AG04450 (cell line): ENCODE measurements at places on chromosomes 12 and 14.

DNA sequence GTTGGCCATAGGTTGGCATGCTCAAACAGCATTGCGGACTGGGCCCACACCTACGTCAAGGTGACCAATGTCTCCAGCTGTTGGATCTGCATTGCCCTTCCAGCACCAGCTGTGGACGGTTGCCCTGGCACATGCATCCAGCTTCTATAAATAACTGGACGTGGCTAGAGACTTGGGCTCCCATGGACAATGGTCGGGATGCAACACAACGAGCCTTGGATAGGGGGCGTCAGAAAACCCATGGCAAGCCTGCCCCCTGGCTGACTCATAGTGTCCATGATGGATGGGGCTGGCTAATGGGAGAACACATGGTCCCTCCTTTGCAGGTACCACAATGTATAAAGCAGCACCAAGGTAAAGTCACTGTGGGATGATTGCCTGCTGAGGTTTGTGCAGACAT is 331.6 kb upstream of the FAR2 start:
- DNase-seq: no peak

DNA sequence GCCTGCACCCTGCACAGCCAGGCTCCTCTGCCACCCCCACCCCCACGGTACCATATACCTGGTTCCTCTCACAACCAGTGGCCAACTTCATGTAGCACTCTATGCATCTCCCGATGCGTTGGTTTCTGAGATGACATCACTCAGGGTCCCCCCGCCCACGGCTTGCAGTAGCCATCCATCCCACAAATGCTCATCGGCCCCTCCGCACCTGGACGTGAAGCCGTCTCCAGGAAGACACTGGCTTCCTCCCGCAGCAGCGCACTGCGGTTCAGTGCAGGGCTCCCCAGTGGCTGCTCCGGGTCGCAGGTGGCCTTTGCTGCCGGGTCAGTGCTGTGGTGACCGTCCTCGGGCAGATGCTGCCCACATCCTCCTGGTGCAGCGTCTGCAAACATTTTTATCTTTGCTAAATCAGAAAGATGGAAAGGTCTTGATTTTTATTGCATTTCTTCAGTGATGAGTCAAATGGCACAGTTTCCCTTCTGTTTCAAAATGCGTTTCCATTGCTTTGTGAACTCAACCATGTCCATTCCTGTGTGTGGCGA is 27.5 kb upstream of the MMP17 start:
- DNase-seq: no peak

GRCh38 chr12:46271863-46272262 is 3.0 kb upstream of the SLC38A1 start:
- no peak for DNase-seq

- peak; percentile 99 for DNase-seq
These were observed 35.6 kb downstream of the DGLUCY start for GRCh38 chr14:91149462-91149861.

DNA sequence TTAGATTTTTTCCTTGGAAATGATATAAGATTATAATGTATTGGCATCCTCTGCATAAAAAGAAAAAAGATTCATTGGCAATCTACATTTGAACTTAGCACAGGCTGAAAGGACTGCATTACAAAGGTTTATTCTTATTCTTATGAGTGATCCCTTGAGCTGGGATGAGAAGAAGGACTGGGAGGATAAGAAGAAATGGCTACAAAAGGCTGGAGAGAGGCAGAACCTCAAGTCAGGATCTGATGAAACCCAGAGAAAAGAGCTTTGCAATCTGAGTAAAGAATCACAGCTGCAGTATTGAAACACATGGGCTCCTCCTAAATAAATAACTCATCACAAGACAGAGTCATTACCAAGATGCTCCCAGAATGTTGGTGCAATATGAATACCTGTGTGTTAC is 1635.4 kb upstream of the FLRT2 start:
- DNase-seq: no peak
